Activated T-cell treated with anti-CD3 and anti-CD28 coated beads, Interleukin-2, amount 50 U/mL, for 48 hours (primary cell): ENCODE measurements at places on chromosomes 16 and 17.
A peak's percentile ranks its signal among the peaks of the same experiment; 100 is the strongest.

DNA sequence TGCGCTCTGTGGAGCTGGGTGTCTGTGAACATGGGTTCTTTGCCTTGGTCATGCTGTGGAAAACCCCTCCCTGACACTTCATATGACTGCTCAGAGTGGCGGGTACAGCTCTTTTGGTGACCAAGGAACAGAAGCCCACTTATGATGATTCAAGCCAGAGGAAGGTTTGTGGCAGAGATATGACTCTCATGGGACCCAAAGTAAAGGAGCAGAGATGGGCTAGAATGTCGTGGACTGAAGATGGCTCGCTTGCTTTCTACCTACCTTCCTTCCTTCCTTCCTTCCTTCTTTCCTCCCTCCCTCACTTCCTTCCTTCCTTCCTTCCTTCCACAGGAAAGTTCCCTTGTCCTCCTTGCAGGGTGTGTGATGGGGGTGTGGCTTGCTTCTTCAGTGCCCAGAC, 169.7 kb upstream of the IRX3 start:
- no peak for DNase-seq

DNA sequence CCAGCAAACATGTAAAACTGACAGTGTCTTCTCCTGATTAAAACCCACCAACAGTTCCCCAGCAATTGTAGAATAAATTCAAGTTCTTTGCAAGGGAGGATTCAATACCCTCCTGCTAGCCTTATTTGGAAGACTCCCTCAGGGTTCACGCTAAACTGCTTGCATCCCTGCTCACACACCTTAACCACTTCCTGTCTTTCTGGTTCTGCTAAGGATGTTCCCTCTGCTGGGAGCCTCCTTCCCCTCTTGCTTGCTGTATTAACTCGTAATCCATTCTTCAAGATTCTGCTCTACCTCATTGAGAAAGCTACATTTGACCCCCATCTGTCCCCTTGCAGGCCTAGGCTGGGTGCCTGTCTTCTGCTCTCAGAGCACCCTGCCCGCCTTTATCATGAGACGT, 2.3 kb upstream of the SHISA6 start:
- DNase-seq: no peak

GRCh38 chr17:32910769-32911168, 17.2 kb upstream of the TMEM98 start:
- no peak for DNase-seq

DNA sequence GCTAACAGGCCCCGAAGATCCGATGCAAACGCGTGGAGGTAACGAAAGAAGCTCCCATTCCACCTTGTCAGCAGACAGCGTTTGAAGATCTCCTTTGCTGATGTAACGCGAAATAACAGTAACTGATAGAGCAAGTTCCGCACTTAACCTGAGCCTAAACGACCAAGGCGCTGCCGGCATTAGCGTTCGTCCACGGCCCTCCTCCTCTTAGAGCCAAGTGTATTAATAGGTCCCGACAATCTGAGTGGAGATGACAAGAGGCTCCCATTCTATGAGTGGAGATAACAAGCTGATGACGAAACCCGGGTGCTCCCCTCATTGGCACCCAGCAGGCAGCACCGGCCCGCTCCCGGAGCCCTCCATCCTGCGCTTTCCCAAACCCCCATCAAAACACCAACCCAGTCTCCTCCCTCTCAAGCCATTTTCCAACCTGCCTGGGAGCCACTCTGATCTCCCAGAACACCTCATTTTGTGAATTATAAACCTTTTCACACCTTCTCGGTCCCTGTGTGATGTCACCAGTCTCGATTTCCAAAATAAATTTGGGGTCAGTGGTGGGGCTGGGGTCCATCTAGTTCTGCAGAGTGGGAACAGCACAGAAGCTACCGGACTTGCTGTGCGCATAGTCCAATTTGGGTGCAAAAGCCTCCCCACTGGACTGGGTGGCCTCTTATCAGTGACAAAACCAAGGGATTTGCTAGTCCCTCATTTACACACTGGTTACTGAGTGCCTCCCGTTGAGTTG, 35.4 kb upstream of the ARL4D start:
- DNase-seq: no peak

DNA sequence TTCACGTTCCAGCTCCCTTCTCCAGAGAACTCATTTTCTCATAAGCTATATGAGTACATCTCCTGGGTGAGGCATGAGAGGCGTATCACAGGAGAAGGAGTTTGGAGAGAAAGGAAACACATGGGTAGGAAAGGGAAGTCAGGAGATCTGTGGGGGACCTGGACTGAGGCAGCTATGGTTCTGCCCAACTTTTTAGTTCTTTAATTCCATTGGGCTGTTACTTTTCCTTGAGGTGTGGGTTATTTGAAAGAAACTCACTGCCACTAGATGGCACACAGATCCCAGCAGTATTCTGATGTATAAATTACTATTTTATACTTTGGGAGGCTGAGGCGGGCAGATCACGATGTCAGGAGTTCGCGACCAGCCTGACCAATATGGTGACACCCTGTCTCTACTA, 63.6 kb downstream of the NUP93 start:
- DNase-seq: no peak

GRCh38 chr17:45948881-45949624, 50.0 kb upstream of the STH start:
- DNase-seq: peak; percentile 78

DNA sequence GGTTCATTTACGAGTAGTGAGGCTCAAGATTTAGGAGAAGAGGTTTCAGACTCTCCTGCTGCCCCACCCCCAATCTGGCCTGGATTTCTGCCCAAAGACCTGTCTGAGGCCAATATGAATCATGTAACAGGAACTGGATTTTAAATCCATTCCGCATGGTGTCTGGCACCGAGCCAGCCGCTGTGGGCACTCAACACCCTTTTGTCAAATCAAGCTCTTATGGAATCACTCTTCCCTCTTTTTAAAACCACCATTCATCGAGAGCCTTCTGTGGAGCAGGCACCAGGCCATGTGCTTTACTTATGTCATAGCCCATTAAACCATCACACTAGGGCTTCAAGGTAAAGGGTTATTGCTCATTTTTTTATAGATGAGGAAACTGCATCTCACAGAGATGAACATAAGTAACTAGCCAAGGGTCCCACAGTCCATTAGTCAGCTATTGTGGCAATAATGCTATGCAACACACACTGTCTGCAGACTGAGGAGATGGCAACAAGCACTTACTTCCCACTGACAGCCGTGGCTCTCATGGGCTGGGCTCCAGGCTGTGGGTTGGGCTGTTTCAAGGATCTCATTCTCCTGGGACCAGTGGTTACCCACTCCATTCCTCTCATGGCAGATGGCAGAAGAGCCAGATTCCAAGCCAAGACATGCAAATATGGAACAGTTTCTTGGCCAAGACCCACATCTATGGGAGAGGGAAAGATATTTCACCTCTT, 93.6 kb downstream of the WSCD1 start:
- DNase-seq: no peak

DNA sequence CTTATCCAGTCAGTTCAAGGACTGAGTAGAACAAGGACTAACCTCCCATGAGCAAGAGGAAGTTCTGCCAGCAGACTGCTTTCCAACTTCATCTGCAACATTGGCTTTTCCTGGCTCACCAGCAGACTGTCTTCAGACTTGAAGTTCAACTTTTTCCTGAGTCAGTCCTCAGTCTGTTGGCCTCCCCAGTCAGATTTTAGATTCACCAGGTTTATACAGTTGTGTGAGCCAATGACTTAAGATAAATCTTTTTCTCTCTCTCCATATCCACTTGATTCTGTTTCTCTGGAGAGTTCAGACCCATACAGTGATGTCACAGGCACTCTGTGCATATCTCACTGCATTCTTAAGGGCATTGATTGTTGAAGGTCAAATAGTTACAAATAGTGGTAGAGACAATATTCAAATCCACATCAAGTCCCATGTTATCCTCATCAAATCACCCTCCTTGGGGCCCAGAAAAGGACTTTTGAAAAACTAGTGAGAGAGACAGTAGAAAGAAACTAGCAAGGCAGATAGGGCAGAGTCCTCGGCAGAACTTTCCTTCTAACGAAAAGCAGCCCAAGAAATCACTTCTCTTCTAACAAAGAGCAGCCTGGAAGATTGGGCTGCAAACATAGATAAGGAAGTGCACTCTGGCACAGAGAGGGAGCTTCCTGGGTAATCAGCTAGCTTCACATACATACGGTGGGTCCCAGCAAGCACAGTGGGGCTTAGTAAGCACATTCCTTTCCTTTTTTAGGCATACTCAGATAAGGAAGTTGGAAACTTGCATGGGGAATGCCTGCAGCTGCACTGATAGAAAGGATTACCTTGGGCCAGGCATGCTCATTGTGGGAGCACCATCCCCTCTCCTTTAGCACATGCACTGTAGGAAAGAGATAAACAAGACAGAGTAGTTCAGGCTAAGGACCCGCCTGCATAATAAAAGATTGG, 132.3 kb upstream of the FAM20A start:
- DNase-seq: no peak

DNA sequence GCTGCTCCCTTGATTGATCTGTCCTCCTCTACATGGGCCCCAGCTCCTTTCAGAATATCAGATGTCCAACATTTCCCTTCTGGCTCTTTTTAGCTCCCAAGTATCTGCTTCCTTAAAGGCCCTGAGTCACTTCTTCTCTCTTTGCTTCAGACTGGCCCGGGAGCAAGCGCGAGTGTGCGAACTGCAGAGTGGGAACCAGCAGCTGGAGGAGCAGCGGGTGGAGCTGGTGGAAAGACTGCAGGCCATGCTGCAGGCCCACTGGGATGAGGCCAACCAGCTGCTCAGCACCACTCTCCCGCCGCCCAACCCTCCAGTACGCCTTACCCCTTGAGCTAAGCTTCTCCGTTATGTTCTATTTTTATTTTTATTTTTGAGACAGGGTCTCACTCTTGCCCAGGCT, 12.3 kb downstream of the CNTROB start:
- DNase-seq: no peak

- DNase-seq: no peak
These were observed 51.3 kb downstream of the MEAK7 start for GRCh38 chr16:84453061-84453752.

DNA sequence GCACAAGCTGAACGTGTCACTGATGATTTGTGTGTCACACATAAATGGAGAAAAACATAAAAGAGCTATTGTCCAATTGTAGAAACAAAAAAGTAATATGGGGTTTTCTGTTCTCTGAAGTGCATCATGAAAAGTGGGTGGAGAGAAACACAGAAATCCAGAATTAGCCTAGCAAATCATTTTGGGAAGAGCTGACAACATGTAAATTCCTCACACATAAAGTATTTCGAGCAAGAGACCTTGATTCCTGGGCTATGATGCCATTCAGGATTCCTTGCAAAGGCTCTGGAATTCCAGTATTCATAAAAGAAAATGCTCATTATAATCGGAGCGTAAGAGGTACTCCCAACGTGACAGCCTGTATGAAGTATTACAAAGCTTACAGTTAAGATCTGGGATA, 1.1 kb downstream of the DCUN1D3 start:
- no peak for DNase-seq

DNA sequence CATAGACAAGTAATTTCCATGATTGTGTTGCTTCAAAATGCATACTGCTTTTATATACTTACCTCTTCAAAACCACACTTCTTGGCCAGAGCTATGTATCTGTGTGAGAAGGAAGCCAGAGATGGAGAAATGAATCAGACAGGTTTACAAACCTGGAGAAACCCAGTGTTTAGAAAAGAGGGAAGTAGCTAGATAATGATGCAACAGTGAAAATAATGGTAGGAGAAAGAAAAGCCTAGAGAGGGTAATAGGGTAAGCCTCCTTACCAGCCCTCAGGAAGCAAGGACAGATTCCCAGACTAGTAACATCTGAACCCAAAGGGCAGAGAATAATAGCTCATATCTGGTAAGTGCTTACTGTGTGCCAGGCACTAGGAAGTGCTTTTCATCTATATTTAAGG, 250.3 kb upstream of the CDH11 start:
- no peak for DNase-seq

DNA sequence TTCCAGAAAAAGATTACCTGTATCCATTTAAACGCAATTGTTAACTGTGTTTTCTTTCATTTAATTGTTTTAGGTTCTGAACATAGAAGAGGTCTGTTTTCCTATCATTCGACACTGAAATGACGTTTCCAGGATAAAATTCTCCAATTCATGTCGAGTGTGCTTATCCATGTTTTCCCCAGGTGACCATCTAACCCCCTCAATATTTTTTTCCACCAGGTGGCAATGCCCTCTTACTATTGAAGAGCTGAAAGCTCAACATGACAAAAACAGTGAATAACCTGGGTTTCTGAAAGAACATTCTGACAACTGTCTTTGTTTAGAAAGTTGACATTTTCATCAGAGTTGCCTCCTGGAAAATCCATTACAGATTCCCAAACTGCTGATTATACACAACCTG, 948.7 kb downstream of the KCNJ2 start:
- DNase-seq: no peak

DNA sequence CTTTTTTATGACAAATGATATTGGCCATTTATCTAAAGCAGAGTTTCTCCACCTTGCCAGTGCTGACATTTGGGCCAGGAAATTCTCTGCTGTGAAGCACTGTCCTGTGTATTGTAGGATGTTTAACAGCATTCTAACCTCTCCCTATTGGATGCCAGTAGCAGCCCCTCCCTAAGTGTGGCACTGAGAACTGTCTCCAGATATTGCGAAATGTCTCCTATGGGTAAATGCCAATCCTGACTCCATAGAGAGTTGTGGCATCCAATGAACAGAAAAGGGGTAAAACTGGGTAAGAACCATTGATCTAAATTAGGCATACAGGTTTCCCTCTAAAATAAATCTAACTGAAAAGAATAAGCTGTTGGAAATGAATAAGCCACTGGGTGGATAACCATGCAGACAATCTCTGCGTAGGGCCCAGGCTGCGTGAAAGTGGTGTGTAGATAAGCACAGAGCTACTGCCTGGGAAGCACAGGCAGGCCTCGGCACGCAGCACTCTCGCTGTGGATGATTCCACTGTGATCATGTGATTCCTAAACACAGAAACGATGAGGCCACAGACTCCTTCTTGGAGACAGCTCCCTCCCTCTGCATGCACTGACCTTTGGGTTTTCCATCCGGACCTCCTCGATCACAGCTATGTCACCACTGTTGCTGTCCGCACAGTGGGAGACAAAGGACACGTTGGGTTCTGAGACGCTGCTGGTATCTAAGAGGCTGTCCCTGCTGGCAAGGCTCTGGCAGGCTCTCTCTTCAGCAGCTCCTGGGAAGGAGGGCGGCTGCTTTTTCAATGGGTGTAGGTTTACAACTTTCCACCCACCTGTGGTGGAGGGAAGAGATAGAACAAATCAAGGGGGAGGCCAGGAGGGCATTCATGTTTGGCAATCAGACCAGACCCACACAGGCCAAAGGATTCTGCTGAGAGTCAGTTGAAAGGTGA, 44.1 kb downstream of the GTF3C1 start:
- no peak for DNase-seq

DNA sequence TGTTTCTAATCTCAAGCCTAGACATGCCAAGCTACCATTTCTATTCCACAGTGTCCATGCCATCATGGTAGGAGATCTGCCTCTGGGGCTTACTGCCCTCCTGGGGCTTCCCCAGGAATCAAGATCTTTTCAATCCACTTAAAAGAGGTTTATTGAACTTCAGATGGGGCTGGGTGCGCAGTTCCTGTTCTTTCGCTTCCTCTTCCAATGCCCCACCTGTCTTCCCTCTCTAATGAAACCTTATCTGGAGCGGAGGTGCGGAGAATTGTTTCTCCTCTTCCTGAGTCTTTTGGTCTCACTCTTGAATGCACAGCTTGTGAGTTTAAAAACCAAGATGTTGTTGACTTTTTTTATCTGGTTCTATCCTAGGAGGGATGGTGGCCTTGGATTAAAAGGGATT, 30.4 kb upstream of the METTL16 start:
- no peak for DNase-seq

- DNase-seq: no peak
These were observed 2.2 kb downstream of the RAB26 start for GRCh38 chr16:2150418-2151187.

- DNase-seq: peak; percentile 80
These were observed 10.7 kb upstream of the SMTNL2 start for GRCh38 chr17:4573669-4574068.
